ENCODE measurements at places on chromosomes 16 and 17. TPM values are rescaled to one million over a fixed set of nuclear protein-coding genes. Genes with fewer than 3 reads are reported as not detected.

DNA sequence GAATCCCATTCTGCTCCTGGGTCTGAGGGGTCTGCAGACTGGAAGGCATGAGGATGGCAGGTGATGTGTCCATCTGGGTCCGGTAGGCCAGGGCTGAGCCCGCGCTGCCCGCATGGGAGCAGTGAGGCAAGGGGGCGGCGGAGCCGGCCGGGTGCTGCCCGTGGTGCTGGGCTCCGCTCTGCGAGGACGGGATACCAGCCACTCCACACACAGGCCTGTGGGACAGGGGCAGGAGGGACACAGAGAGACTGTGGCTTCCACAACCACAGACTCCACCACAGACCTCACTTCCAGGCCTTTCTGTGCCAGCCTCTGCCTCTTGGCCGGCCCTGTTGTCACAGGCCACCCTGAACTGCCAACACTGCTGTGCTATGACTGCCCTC, 25.4 kb downstream of the MAP1LC3B start:
- H3K36me3 ChIP-seq, result peaks cover 7% of the 10 kb centered on the region
- H3K4me3 ChIP-seq, result no peak overlapping the region
- H3K27ac ChIP-seq, result no peak overlapping the region
- no peaks in the 10 kb centered on the region for H3K27me3 ChIP-seq

DNA sequence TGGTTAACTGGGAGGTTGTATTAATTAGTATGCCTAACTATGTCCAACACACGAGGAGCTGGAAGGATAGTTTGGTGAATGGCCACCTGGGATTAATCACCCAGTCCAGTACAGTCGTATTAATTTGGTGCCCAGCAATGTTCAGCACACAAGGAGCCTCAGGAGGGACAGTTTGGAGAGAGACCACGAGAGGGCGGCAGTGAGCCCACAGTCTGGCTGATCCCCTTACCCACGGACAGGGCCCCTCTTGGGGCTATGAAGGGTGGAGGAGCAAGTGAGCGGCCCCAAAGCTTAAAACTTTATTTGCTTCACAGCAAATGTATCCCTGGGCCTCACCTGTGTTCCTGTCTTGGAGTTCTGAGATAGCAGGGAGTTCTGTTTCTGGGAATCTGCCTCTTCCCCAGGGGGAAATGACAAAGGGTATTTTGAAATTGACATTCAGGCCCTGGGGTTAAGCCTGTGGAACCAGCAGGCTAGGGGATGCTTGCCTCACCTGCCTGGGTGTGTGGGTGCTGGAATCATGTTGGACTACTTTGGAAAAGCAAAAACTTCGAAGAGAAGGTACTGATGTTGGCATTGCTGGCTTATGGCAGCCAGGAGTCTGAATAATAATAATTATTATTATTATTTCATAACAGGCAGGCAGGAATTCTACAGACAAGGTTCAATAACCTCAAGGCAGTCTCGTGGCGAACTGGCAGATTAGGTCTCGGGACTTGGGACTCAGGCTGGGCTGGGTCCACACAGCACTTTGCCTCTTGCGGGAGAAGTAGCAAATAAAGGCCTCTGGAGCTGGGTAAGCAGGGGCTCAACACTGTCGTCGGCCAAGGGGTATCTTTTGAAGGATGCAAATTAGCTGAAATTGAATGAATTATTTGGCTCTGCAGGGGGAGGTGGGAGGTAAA, 227.6 kb upstream of the ASIC2 start:
- H3K27ac ChIP-seq, result no peak overlapping the region
- no peak overlapping the region for H3K4me3 ChIP-seq
- H3K4me1 ChIP-seq, result no peaks in the 10 kb centered on the region
- H3K36me3 ChIP-seq, result no peaks in the 10 kb centered on the region
- peaks cover 3% of the 10 kb centered on the region for H3K27me3 ChIP-seq

Gene NT5M
- 1.5 TPM for polyA plus RNA-seq

GRCh38 chr17:81020767-81021497, 14.0 kb upstream of the BAIAP2 start:
- peaks cover 33% of the 10 kb centered on the region for H3K4me1 ChIP-seq
- H3K4me3 ChIP-seq, result no peak overlapping the region
- H3K36me3 ChIP-seq, result peaks cover 3% of the 10 kb centered on the region
- H3K27me3 ChIP-seq, result peaks cover under 1% of the 10 kb centered on the region
- DNase-seq, result no peak

Gene LDHD
- polyA plus RNA-seq, result not detected

GRCh38 chr16:78117391-78117790, 17.9 kb downstream of the WWOX start:
- no peak overlapping the region for H3K4me3 ChIP-seq
- H3K36me3 ChIP-seq, result no peaks in the 10 kb centered on the region
- DNase-seq, result no peak
- H3K27me3 ChIP-seq, result no peaks in the 10 kb centered on the region
- no peaks in the 10 kb centered on the region for H3K4me1 ChIP-seq

Gene TP53TG3
- polyA plus RNA-seq, result not detected

Gene PLEKHG4
- polyA plus RNA-seq, result 8.3 TPM

Gene CCT6B
- polyA plus RNA-seq, result 0.35 TPM

DNA sequence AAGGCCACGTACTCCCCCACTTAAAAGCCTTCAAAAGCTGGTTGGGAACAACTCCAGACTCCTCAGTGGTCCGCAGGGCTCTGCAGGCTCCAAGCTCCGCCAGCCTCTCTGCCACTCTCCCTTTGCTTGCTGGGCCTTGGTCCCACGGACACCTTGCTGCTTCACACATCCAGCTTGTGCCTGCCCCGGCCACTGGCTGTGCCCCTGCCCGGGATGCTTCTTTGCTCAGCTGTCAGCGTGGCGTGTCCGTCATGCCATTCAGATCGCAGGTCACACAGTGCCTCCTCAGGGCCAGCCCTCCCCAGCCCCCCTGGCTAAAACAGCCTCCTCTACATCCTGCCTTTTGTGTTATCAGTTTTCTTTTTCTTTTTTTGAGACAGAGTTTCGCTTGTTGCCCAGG, 11.8 kb downstream of the ASPHD1 start:
- peaks cover 44% of the 10 kb centered on the region for H3K36me3 ChIP-seq
- H3K27ac ChIP-seq, result peak overlapping the region; percentile 64
- DNase-seq, result no peak
- H3K4me3 ChIP-seq, result no peak overlapping the region
- H3K4me1 ChIP-seq, result no peaks in the 10 kb centered on the region
- no peaks in the 10 kb centered on the region for H3K27me3 ChIP-seq

DNA sequence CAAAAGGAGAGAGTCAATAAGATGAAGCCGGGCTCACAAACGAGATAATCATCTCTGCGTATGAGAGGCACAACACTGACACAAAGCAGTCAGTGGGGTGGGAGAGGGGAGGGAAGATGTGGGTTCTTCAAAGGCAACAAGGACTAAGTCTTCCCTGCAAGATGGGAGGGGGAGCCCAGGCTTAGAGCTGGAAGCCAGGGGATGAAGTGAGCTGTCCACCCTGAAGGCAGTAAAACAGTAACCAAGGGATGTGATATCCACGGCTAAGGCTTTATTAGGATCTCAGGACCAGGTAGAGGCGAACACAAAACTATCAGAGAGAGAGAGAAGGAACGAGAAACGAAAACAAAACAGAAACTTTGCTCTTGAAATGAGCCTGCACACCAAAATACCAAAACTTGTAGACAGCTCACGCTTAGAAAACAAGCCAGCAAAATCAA, 115.9 kb downstream of the DYNLRB2 start:
- peak overlapping the region; percentile 77 for H3K4me3 ChIP-seq
- no peaks in the 10 kb centered on the region for H3K27me3 ChIP-seq
- DNase-seq, result no peak
- H3K4me1 ChIP-seq, result peaks cover 19% of the 10 kb centered on the region

GRCh38 chr16:19203374-19203966, 35.4 kb downstream of the SYT17 start:
- no peaks in the 10 kb centered on the region for H3K4me1 ChIP-seq
- H3K27ac ChIP-seq, result no peak overlapping the region
- no peak for DNase-seq
- H3K4me3 ChIP-seq, result no peak overlapping the region
- peaks cover 7% of the 10 kb centered on the region for H3K27me3 ChIP-seq

Gene KRT20
- not detected for polyA plus RNA-seq

Gene EPN3
- not detected for polyA plus RNA-seq

DNA sequence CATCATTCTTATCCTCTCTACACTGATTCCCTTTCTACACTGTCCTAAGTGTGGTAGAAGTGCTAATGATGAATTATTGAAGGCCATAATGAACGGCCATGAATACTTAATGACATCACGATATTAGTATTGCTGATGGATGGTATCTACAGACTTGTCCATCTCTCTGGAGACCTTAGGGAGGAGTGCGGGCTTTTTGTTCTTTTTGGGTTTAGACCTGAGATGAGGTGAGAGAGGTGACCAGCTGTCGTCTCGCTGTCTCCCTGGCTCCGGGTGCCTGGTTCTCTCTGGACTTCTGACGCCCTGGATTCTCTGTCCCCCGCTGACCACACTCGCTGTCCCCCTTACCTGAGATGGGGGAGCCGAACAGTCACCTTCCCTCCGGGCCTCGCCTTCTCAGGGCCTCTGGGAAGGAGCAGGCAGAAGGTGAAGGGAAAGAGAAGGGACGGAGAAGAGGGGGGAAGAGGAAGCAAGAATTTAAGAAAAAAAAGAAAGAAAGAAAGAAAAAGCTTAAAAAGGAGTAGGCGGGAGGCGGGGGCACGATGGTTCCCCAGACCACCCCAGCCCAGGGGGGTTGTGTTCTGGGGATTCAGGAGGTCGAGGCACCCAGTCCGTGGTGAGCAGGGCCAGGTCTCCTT, 17.1 kb downstream of the SGCA start:
- no peak for DNase-seq
- H3K27ac ChIP-seq, result no peak overlapping the region
- H3K4me1 ChIP-seq, result peaks cover 24% of the 10 kb centered on the region
- H3K36me3 ChIP-seq, result no peaks in the 10 kb centered on the region
- no peak overlapping the region for H3K4me3 ChIP-seq
- H3K27me3 ChIP-seq, result no peaks in the 10 kb centered on the region

GRCh38 chr17:64599187-64599676, 62.9 kb downstream of the SMURF2 start:
- peak overlapping the region; percentile 78 for H3K4me3 ChIP-seq
- no peaks in the 10 kb centered on the region for H3K27me3 ChIP-seq
- peak; percentile 67 for DNase-seq
- H3K4me1 ChIP-seq, result peaks cover 41% of the 10 kb centered on the region

DNA sequence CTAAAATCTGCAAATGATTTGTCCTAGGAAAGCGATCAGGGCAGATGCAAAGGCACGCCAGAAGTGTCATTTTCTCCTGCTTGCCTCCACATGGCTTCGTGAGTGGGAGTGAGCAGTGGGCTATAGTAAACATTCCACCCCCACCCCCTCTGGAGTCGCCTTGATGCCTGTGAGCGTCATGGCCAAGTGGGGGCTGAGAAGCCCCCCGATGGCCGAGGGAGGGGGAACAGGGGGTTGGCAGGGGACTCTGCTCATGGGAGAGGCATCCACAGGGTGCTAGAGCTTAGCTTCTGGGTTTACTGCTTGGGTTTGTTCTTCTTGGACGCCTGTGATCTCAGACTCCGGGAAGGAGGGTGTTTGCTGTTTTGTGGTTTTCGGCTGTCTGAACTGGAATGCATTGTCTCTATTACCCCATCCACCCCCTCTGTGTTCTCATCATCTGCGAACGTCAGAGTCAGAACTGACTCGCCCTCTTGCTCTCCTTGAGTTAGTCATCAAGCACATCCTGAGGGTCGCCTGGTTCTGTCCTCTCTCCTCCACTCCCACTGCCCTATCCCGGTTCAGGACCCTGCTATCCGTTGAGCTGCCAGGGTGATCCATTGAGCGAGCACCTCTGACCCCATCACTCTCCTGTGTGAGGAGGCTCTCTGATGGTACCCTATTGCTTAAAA, 15.4 kb downstream of the TNS4 start:
- DNase-seq, result no peak
- peak overlapping the region; percentile 60 for H3K27ac ChIP-seq
- peaks cover 53% of the 10 kb centered on the region for H3K4me1 ChIP-seq
- H3K27me3 ChIP-seq, result no peaks in the 10 kb centered on the region
- no peak overlapping the region for H3K4me3 ChIP-seq

DNA sequence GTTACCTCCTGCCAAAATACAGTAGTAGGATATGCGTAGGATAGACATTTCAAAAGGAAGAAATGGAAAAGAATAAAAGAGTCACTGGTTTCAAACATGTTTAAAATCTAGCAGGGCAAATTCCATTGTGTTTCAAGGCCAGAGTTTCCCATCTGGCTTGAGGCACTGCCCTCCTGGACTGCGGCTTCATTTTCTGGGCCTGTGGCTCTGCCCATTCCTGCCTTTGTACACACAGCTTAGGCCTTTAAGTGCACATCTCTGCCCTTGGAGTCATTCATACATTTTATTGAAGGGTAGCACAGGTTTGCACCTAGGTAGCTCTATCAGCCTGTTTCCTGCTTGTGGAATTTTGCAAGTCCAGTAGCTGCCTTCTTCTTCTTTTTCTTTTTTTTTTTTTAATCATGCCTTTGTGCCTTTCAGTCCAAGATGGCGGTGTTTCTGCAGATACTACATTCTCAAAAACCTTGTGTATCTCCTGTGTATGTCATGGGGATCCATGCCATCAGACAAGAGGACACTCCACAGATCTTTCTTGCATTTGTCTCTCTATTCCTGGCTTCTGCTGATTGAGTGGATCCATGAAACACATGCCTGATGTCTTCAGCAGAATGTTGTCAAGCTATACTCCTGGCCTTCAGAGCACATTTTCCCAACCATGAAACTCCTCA, 282.9 kb downstream of the BCAS3 start:
- H3K36me3 ChIP-seq, result peaks cover 53% of the 10 kb centered on the region
- no peaks in the 10 kb centered on the region for H3K4me1 ChIP-seq
- no peak for DNase-seq
- no peak overlapping the region for H3K27ac ChIP-seq
- H3K27me3 ChIP-seq, result no peaks in the 10 kb centered on the region

DNA sequence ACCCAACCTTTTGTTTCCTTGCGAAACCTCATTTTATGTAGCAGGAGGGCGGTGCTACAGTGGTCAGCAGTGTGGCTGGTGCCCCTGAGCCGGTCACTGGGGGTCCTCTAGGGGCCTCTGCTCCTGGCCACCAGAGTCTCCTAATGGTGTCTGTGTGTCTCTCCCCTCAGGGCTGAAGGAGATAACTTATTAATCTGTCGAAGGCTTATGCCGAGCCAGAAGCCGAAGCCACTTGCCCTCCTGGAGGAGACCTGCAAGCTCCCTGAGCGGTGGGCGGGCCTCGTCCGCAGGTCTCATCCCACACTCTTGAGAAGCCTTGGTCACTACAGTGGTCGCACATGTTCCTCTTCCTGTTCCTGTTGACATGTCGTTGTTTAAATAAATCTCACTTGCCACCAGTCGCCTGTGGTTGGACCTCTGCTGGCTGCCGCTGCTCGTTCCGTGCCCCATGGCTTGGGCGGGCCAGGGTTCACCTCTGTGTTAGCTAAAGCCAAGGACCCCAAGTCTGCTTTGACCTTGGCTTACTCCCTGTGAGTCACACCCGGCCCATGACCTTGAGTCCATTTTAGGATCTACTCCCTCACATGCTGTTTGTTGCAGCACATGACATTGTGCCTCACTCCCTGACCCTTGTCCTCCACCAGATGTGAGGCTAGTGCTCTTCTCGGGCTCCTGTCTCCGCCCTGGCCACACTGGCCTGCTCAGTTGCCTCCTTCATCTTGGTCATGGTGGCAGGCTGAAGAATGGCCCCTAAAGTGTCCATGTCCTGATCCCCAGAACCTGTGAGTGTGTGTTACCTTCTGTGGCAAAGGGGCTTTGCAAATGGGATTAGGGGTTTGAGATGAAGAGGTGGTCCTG, 38.7 kb upstream of the AQP8 start:
- no peaks in the 10 kb centered on the region for H3K4me1 ChIP-seq
- H3K36me3 ChIP-seq, result peaks cover 4% of the 10 kb centered on the region
- no peak overlapping the region for H3K27ac ChIP-seq
- no peaks in the 10 kb centered on the region for H3K27me3 ChIP-seq

Gene KRTAP4-9
- polyA plus RNA-seq, result not detected

Data from naive thymus-derived CD8-positive, alpha-beta T cell (primary cell).